ENCODE measurements at places on chromosomes 3 and 15.

DNA sequence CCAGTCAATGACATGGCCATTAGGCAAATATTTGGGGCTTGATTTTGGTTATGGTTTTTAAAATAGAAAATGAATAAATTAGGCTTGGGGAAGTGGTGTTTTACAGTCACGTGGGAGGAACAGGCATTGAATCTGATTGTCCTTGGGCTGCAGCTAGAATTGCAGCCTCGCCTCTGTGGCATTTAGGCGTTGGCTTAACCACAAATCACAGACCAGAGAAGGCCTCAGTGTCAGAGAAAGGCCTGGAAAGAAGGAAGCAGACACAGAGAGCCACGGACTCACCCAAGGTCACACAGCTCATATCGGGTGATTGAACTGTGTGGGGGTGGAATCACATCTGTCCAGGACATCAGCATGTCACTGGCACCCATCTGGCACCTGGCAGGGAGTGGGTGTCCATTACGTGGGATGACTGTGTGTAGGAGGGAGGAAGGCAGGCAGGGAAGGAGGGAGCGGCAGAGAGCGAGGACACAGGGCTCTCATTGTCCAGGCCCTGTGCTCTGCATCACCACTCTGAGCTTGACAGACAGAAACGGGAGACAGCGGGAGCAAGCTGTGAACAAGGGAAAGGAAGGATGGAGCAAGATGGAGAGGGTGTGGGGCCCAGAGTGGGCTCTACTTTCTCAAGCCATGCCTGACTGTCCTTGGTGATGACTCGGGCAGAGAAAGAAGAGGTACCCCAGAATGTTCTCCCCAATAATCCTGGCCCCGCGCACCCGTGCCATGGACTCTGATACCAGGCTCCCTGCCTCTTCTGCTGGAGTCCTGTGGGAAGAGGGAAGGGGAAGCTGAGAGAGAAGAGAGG, 186.4 kb downstream of the FAM43A start:
- peak; percentile 82 for DNase-seq

DNA sequence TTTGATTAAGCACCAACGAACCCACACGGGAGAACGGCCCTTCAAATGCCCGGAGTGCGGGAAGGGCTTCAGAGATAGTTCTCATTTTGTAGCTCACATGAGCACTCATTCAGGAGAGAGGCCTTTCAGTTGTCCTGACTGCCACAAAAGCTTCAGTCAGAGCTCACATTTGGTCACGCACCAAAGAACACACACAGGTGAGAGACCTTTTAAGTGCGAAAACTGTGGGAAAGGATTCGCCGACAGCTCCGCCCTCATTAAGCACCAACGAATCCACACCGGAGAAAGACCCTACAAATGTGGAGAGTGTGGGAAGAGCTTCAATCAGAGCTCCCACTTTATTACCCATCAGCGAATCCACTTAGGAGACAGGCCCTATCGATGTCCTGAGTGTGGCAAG, 8.7 kb downstream of the ZNF774 start:
- no peak for DNase-seq

GRCh38 chr3:37257581-37257980, 83.2 kb upstream of the LRRFIP2 start:
- DNase-seq: no peak

DNA sequence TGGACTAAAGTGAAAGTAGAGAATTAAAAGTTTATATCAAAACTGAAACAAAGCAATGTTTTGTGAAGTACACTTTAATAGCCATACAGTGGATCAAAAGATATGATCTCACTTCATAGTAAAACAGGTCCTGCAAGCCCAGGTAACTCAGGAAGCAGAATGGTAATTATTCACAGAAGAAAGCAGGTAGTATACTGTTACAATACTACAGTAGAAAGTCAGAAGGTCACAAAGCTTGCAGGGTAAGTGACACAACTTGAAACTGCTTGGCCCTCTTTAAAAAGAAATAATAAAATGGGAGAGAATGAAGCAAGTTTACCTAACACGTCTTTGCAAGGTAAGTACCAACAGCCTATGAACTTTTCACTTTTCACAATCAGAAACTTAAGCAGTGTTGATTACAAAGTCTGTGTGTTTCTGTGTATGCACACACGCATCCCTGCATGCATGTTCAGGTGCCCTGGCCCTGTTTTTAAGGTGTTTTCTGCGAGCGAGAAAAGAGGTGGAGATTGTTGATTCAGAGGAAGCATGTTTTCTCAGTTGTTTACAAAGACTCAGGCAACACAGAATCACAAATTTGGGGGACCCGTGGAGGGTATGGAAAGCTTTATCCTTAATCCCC, at the start of gene NAALADL2:
Gene NAALADL2 (plus strand): TSS at position 221 of the 622 bp plus-strand sequence.
- no peak for DNase-seq

DNA sequence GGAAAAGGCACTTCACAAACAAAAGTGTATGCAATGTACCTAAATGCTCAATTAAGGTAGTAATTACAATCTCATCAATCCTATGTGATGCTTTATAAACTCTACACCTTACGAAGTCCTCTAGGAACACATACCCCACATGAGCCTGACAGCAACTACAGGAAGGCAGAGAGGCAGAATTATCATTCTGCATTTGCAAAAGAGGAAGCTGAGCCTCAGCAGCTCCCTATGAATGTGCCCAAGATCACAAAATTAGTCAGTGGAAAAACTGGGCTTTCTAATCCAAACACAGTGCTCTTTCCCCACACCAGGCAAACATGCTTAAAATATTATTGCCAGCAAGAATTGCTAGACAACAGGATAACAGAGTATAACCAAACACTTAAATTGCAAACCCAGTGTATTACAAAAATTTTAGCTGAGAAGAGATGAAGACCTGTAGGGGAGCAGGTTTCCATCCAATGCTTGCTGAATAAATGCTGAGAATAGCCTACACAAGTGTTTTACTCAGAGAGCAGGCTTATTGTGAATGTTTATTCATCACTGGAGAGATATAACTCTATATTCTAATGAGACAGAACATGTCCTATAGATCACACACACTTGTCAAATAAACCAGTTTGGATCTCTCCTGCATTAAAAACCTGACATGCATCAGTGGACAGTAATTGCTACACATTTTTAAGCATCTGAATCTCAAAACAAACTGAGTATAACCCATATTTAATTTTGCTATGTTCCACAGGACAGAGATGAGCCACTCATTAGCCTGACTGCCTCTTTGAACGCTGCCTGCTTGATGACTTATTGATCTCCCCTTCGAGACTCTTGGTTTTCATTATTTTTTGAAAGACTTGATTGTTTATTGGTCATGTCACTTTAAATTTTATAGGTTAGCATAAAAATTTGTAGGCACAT, 62.2 kb downstream of the PLCH1 start:
- DNase-seq: no peak

DNA sequence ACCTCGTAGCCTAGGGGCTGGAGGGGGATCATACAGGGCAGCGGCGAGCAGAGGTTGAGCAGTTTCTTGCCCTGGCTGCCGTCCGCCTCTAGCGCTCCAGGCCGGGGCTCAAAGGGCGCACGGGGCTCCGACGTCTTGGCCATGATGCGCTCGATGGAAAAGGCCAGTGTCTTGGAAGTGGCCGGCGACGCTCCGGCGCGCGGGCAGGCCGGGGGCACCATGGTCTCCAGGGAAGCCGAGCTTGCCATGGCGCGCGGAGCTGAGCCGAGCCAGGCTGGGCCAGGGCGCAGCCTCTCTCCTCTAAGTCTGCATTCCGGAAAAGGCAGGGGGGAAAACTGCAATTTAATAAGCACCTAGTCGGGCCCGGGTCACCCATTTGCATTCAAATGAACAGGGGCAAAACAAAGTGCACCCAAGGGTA, 719 bp downstream of the FEZF2 start:
- no peak for DNase-seq

DNA sequence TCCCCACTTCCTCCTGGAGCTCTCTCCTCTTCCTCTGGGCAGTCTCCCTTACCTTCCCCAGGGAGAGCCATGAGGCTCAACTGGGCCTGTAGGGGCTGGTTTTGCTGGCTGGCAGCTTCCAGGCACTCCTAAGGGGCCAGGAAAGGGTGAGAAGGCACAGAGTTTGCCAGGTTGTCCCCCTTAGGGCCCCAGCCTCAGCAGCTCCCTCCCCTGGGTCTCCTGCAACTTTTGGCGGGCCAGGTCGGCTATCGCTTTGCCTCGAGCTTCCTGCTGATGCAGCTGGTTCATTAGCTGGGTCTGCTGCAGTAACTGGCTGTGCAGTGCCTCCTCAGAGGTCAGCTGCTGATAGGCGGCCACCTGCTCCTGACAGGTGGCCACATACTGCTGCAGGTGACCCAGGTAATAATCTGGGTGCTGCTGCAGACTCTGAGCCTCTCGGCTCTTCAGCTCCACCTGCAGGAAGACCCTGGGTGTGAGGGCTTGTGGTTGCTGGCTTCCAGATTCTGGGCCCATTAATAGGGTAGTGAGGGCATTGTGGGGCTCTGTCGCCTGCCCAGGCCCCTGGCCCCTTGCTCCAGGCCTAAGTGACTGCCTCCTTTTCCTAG, 29.7 kb upstream of the OR4F6 start:
- no peak for DNase-seq

DNA sequence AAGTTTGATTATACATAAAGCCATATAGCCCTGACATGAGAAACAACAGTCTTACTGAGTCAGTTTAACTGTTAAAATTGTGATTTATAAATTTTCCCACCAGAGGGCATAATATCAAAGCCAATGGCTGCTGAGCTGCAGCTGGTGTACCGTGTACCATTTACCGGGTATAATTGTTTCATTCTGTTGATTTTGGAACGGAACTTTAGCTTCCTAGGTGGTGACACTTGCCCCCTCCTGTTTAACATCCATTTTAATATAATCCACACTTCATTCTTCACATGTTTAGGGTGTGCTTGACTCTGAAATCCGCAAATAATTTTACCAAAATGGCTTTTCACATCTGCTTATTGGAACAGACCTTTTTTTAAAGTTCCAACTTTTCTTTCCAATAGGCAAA, 72.8 kb downstream of the SLC9A9 start:
- no peak for DNase-seq

GRCh38 chr3:132418916-132419315, 1.6 kb downstream of the DNAJC13 start:
- DNase-seq: no peak

DNA sequence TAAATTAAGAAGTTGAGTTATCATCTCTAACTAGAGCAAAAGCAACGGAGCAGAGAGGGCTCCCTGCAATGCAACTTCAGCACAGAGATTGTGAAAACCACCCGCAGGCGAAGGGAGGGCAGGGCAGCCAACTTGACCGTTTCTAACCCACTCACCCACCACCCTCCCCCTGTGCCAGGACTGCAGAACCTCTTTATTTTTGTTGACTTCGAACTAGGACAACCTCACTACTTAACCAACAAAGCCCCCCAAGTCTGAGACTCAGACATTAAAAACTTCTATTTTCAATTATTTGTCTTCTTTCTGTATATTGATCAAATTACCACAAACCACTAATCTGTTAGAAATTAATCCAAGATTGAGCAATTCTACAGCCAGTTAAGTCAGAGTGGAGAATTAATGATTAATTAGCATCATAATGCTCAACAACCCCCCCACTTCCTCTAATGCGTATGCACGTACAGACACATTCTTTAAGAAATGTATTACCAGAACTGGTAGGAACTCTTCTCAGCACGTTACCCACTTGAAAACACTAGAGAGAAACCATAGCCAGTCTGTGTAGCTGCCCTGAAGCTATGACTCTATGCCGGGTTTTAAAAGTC, 2.0 kb downstream of the MGLL start:
- no peak for DNase-seq

DNA sequence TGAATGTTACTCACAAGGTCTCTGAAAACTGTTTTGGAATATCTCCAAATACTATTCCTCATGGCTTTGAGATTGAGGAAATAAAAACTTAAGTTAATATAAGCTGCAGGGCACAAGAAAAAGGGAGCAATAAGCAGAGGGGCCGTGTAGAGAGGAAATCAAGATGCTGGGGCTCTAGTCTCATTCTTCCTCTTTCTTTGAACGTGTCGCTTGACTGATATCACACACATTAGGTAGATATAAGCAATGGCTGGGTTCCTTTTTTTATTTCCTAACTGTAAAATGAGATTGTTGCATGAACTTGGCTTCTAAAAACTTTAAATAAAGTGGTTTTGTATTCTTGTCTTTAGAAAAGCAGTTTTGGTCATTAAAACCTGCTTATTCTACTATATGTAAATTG, 326.7 kb upstream of the ROPN1 start:
- DNase-seq: no peak

DNA sequence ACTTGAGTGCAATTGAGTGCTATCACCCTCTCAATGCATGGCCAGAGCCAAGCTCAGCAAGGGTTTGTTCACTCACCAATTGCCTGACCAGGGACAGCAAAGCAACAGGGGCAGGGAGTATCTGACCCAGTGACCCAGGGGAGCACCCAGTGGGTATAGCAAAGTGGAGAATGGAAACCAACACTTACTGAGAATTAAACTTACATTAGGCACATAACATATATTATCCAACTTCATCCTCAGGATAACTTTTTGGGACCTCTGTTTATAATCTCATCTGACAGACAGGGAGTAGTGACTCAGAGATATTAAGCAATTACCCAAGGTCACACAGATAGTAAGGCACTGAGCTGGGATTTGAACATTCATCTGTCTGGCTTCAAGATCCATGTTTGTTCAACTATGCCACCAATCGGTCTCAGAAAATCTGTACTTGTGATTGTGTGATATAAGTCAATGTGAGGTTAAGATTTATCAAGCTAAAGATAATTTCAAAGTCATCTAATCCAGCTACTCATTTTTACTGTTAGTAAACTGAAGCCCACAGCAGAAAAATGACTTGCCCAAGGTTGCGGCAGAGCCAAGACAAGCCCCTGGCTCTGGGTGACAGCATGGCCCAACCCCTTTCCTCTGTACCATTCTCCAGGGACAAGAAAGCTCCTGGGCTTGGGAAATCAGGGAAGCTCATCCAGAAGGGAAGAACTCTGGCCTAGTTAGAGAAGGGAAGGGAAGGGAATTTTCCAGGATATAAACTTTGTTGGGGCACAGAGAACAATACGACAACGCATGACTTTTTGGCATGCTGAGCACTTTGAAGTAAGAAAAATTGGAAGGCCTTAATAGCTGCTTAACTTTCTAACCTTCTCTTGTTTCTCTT, 138.0 kb upstream of the SMAD3 start:
- no peak for DNase-seq

DNA sequence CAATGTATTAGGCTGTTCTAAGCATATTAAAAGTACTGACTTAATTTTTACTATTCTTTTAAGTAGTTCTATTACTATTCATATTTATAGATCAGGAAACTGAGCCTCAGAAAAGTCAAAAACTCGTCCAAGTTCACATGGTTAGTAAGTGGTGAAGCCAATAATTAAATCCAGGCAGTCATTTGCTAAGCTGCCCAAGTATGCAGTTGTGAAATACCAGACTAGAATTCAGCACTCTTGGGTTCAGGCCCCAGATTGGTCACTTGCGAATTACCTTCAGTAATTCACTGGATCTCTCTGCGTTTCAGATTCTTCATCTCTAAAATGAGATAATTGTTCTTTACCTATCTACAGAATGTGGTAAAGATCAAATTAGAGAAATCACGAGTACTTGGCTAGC, 161.9 kb upstream of the CADPS start:
- DNase-seq: no peak

- no peak for DNase-seq
Measured at GRCh38 chr15:100033140-100033857, 300.1 kb upstream of the LYSMD4 start.

DNA sequence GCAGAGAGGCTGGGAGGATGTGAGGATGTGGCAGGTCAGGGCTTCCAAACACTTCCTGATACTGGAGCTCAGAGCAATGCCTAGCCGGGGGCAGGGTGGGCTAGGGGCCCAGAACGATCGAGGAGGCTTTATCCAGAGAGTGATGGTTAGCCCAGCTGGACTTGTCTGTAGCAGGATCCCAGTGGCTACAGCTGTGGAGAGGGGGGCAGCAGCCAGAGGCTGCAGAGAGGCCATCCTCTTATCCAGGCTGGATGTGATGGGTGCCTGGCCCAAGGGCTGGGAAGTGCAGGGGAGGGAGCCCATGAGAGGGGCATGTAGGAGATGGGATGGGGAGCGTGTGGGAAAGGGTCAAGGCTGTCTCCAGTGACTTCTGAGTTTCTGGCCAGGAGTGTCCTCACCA, 4.6 kb downstream of the PARP3 start:
- no peak for DNase-seq
